Activated T-helper 1 cell treated with anti-CD3 and anti-CD28 coated beads, Interleukin-2, amount 50 U/mL, for 16 hours (primary cell): ENCODE measurements at places on chromosomes 1 and 21.

DNA sequence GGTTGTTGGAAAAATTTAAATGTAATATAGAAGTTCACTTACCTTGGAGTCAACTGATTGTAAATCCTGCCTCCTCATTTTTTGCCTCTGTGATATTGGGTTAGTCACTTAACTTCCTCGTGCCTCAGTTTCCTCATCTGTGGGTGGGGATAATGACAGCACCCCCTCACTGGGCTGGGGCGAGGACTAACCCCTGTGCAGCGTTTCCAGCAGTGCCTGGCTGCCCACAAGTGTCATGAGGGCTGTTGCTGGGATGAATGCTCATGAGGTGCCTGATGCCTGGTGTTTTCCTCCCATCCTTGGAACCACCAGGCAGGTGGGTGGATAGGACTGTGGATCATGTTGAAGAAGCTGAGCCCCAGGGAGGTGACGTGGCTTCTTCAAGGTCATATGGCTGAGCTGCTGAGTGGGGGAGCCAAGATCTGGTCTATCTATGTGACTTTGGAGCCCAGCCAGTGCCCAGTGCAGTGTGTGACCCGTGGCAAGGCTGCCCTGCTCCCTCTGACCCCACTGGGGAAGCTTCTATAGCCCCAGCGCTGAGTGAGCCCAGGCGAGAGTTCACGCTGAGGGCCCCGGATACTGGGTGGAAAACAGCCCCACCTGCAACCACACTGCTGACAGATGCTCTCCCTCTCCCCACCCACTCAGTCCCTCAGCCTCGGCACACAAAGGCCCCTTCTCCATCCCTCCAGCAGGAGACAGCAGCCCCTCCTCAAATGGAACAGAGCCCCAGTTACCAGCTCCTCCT is 446.0 kb downstream of the PTPRU start:
- no peak for DNase-seq

- DNase-seq, result no peak
These were observed 764 bp upstream of the SUMO3 start for GRCh38 chr21:44818640-44819011.

- DNase-seq, result no peak
These were observed 89.8 kb downstream of the DHRS3 start for GRCh38 chr1:12528021-12528852.

DNA sequence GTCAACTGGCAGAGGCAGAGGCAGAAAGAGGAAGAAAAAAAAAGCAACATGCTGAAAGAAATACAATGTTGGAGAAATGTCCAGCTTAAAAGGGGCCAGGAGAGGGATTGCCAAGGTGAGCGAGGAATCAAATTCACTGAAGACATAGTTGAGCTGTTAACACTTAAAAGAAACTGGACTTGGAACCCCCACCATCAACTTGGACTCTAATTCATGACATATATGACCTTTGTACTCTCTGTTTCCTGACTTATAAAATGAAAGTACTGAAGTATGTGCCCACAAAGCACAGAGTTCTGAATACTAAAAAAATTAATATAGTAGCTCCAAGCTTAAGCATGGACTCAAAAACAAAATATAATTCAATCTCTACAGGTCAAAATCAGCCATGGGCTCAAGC is 16.1 kb downstream of the PRR9 start:
- no peak for DNase-seq

DNA sequence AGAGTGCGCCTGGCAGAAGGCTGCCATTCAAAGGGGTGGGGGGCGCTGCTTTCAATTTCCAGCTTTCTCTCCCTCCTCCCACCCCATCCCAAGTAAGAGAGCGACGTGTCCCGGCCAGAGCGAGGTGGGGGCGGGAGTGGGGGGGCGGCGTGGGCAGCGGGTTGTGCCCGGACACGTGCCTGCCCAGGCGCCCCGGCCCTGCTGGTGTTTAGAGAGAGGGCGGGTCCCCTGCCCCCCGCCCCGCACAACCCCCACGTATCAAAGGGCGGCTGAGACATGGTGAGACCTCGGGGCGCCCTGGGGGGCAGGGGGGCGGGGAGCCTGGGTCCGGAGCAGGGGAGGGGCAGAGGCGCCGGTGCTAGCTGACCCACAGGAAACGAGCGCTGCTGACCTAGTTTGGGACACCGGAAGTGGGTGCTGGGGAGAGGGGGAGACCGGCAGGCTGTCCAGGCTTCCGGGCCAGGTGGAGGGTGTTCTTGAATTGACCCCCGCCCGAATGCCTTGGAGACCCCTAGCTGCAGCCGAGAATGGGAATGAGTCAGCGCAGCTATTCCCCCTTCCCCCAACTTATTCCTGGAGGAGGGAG is 1.3 kb downstream of the ZBTB7B start:
- no peak for DNase-seq

DNA sequence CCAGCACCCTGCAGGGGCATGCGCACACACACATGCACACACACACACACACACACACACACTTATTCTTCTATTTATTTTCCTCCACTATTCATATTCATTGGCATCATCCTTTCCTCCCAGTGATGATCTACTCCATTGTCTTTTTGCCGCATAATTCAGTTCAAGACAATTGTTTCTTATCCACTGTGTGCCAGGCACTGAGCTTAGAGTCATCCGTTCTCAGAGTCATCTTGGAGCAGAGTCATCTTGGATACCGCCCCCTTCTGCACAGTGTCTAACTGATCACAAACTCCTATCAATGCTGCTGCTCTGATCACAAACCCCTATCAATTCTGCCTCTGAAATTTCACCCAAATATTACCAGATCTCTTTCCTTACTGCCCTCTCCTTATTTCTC is 102.8 kb upstream of the PROX1 start:
- no peak for DNase-seq

GRCh38 chr1:150236614-150237100 is 745 bp upstream of the ANP32E start:
- DNase-seq, result no peak

- no peak for DNase-seq
These were observed 556.1 kb downstream of the RWDD3 start for GRCh38 chr1:95790136-95790535.

DNA sequence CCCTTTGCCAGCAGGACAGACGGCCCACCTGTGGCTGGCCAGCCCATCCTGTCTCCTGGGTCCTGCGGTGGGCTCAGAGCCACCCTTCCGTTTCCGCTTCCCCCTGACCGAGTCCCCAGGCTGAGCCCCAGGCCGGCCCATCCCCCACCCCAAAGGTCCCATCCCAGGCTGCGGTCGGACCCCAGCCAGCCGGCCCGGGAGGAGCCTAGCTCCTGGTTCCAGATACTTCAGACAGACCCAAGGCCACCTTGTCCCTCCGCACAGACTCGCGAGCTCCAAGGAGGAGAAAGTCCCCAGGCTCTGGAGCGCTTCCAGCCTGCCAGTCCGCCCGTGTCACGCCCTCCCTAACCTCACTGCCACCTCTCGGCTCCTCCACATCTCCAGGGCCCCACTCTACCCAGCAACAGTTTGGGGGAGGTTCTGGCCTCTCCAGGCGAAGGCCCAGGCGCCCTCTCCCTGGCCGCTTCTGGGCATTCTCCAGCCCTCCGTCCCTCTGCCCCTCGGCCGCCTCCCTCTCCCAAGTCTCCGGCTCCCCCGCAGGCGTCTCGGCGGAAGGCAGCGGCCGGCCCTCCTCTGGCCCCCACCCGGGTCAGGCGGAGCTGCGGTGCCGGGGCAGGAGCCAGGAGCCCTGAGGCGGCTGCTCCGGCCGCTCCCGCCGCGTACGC is 835 bp downstream of the LRRN2 start:
- DNase-seq, result no peak

- no peak for DNase-seq
These were observed 180.0 kb downstream of the TTLL7 start for GRCh38 chr1:83818916-83819315.

GRCh38 chr21:15763359-15763758 is 33.6 kb downstream of the USP25 start:
- DNase-seq, result no peak

DNA sequence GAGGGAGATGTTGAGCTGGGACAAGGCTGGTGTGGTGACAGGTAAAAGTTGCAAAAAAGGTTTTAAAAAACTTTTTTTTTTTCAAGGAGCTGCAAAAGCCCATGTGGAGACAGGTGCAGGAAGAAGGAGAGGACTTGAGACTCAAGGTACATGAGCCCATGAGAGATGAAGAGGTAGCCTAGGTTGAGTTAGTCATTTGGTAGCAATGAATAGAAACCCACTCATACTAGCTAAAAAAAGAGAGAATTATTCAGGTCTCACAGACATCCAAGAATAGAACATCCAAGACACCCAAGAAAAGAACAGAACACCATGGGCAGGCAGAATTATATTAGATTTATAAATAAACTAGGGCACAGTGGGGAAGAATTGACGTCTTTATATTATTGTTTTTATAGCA is 65.1 kb downstream of the PCP4 start:
- DNase-seq, result no peak

- no peak for DNase-seq
These were observed 248.8 kb upstream of the PBX1 start for GRCh38 chr1:164310166-164310565.

DNA sequence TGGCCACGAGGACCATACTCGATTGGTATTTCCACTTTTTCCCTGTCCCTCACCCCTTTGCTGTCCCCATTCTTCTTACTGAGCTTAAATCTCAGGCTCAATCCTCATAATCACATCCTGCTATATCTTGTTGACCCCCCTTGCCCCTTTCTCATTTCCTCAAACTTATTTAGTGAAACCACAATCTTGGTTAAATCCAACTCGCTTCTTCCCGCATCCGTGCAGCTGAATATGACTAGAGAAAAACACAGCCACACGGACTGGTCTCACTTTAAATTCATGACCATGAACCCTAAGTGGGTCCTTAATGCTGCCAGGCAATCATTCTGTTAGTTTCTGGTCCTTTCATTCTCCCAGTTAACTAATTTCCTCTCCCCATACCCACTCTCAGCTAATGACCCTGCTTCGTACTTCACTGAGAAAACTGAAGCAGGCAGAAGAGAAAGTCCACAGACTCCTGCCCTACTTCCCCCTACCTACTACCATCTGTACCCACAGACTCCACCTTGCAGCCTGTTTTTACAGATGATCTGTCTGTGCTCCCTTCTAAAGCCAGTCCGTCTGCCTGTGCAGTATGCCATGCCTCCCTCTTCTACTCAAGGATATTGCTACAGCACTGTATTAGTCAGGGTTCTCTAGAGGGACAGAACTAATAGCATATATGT is 96.8 kb upstream of the LMO4 start:
- no peak for DNase-seq

DNA sequence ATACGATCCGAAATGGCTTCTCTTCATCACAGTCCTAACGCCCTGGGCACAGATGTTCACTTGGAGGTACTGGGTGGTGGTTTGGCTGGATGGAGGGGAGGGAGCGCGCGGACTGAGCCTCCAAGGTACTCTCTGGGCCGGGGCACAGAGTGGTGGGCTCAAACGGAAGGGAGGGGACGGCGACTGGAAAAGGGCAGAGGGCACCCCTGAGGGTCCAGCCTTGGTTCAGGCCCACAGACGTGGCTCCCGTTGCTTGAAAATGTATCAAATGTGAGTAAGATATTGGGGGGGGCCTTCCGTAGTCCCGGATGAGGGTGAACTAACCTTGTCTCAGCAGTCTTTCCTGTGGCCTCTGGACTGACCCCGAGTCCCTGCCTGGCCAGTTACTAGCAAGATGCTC is 463 bp downstream of the IL12RB2 start:
- no peak for DNase-seq

DNA sequence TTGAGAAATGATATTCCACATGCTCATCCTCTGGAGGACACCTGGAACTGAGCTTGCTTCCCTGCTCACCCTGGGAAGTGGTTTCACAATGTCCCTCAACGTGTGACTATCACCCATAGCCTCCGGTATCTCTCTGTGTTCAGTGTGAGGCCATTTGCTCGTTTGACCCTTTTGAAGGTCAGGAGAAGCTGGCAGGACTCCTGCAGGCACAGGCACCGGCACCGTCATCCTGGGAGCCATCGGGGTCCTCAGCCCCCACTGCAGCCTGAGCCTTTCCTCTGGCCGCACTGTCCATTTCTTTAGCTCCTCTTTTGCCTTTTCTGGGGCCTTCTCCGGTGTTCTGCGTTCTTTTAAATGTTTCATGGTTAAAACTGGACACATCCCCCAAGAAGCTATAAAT is 159.6 kb upstream of the COL6A1 start:
- DNase-seq, result no peak

DNA sequence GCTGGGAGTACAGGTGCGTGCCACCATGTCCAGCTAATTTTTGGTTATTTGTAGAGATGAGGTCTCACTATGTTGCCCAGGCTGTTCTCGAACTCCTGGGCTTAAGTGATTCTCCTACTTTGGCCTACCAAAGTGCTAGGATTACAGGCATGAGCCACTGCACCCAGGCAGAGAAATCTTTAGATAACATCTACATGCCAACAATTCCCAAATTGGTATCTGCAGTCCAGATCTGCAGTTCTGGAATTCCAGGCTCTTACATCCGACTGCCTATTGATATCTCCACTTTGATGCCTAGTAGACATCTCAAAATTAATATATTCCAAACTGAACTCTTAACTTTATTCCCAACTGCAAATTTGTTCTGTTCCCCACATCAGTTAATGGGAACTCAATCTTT is 23.3 kb downstream of the INAVA start:
- DNase-seq, result no peak

- no peak for DNase-seq
These were observed 47.1 kb upstream of the INSL5 start for GRCh38 chr1:66848193-66848592.

DNA sequence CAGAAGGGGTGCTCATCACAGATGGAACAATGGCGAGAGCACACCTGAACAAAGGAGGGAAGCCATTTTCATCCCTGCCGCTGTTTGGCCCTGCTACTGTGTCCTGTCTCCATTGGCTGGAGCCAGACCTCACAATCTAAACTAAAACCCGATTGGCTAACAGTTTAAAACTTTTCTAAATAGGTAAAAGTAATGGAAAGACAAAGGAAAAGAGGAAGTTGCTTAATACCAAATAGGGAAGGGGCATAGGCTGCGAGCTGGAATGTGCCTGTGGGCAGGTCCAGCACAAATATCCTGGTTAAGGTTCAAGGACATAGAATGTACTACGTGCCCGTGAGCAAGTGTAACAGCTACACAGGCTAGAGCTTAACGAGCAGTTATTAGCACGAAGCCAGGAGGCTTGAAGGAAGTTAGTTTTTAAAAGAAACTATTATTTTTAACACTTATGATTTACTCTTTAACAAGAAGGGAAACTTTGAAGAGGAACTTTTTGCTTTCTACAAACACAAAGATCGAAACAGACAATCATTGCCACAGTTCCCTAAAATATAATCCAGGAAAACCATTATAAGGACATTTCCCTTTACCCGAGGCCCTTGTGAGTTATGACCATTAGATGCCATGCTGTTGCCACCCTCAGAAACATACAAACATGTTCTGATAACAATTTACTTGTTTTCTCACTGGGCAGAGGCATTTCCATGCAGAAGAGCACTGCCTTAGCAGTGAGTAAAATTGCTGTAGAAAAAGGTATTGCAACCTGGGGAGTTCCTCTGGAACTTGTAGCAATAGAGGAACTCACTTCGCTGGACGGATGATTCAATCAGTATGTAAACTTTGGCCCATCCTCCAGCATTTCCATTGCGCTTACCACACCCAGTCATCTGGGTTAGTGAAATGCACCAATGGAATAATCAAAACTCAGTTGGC is 4.8 kb upstream of the PTTG1IP start:
- no peak for DNase-seq

GRCh38 chr1:153510984-153511410 is 24.8 kb downstream of the S100A6 start:
- peak; percentile 59 for DNase-seq
